ENCODE measurements at places on chromosomes 13 and 19. TPM values are rescaled to one million over a fixed set of nuclear protein-coding genes. Genes with fewer than 3 reads are reported as not detected.
A peak's percentile ranks its signal among the peaks of the same experiment; 100 is the strongest.

FGF14 gene
- 1.0 TPM for polyA plus RNA-seq

TNFSF13B gene
- polyA plus RNA-seq = 1.2 TPM

DNA sequence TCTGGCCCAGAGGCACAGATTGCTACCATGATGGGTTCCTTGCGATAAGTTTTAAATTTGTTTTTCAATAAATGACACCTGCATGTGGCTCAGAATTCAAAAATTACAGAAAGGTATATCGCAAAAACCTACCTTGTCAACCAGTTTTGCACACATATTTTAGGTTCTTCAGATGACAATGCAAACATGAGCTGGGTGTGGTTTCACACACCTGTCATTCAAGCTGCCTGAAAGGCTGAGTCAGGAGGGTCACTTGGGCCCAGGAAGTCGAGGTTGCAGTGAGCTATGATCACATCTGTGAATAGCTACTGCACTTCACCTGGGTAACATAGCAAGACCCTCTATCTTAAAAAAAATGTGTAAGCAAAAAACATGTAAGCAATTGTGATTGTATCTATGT lies 56.1 kb downstream of the DNM2 start:
- DNase-seq = no peak

DNA sequence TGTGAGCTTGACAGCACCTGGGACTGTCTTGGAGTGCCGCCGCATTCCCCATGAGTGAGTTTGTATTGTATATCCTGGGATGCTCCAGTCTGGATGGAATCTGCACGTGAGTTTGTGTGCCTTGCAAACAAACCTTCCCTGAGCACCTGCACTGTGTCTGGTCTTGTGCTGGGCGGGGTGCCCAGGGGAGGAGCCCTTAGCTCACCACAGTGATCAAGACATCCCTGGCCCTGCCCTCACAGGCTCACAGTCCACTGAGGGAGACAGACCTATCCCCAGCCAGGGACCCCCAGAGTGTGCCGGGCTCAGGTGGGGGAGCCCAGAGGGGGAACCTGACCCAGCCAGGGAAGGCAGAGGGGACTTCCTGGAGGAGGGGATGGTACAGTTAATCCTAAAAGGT lies 1.7 kb upstream of the BCAM start:
- no peak for DNase-seq

GRCh38 chr13:41457589-41458186 lies 338 bp downstream of the RGCC start:
- DNase-seq = no peak

DNA sequence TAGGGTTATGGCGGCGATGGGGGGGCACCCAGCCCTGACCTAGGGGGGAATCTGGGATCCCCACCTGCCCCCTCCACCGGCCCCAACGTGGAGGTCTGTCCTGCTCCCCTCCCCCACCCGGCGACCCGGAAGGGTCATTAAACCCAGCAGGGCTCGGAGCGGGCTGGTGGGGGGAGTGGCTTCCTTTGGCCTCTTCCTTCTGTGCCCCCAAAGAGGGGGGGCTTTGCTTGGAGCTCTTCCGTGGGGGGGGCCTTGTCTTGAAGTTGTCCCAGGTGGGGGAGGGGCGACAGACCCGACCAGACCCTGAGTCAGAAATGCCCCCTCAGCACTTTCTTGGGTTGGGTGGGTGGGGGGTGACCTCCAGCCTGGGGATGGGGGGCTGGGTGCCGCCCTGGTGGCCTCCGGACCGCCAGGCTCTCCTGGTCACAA lies 1.5 kb downstream of the ARID3A start:
- DNase-seq = no peak

DNA sequence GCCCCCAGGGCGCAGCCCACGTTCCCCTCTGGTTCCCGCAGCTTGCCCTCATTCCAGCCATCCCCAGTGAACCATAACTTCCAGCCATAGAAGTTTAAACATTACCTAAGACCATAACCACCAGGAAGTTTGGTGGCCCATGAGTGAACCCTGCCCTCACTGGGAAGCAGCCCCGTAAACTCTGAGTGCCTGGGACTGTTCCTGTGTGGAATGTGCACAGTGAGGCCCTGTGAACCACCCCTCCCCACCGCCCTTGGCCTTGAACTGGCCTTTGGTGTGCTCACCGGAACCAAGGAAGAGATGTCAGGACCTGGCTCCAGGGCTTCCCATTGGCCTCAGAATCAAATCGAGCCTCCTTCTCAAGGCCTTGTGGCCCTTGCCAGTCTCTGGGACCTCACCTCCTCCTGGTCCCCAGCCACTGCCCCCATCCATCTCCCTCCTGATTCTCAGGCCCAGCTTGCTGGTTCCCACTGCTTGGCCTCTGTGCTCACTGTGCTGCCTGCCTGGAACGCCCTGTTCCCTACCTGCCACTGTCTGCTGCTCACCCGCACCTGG lies 46.5 kb downstream of the DNM2 start:
- DNase-seq = peak; percentile 62

Data from left renal cortex interstitium (tissue), 4 donors.